Activated naive CD8-positive, alpha-beta T cell treated with anti-CD3 and anti-CD28 coated beads for 36 hours (primary cell): ENCODE measurements at places on chromosomes 6 and 20. TPM values are rescaled to one million over a fixed set of nuclear protein-coding genes. Genes with fewer than 3 reads are reported as not detected.

DNA sequence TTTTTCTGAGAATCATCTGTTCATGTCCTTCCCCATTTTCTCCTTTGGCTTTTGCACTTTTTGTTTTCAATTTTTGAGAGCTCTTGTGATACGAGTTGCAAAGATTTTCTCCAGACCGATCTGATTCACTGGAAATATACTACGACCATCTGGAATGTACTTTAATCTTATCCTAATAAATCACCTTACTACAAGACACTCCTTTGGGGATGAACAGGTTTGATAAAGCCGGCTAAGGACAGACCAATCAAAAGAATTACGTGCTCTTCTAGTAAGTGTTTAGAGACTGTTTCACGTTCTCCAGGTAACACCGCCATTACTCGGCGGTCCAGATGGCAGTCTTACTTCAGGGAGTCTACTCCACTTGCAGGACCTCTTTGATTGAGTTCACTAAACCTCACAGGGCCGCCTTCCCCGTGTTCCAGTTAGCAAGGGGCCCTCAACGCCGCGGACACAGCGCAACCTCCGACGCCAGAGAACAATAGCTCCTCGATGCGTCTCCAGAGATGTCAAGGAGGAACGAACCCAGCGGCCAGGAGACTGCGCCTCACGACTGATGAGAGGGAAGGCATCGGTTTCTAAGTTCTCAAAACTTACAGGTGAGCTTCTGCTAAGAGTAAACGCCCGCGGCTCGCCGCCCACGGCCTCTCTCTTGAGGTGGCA lies 920 bp upstream of the WTAP start:
- H3K27ac ChIP-seq = peak overlapping the region; percentile 99
- DNase-seq = no peak
- peak overlapping the region; percentile 97 for H3K4me3 ChIP-seq
- no peaks in the 10 kb centered on the region for H3K27me3 ChIP-seq
- H3K4me1 ChIP-seq = peaks cover 32% of the 10 kb centered on the region

- H3K27me3 ChIP-seq = no peaks in the 10 kb centered on the region
- no peak overlapping the region for H3K4me3 ChIP-seq
- H3K36me3 ChIP-seq = peaks cover 11% of the 10 kb centered on the region
- no peak overlapping the region for H3K27ac ChIP-seq
Measured at GRCh38 chr6:42210551-42210950, 7.1 kb downstream of the MRPS10 start.

DNA sequence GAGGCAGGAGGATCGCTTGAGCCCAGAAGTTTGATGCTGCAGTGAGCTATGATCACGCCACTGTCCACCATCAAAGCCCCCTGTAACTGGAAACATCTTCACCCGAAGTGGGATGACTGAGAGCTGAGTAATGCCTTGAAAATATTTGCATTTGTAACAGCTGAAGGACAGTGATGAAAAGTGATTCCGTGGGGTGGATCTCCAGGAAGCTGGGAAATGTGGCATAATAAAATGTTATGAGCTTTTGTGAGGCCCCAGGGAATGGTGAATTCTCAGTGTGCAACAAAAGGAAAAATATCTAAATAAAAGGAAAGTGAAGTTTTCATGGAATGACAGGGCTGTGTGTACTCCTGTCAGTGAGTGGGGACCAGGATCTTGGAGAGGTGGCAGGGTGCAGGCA lies 92.0 kb downstream of the JAG1 start:
- DNase-seq = no peak
- H3K36me3 ChIP-seq = peaks cover 15% of the 10 kb centered on the region
- no peak overlapping the region for H3K4me3 ChIP-seq
- no peaks in the 10 kb centered on the region for H3K27me3 ChIP-seq
- H3K4me1 ChIP-seq = peaks cover 10% of the 10 kb centered on the region

C6orf118 gene
- not detected for total RNA-seq

PNLDC1 gene
- total RNA-seq = not detected

RIPPLY2 gene
- total RNA-seq = not detected

GABRR1 gene
- total RNA-seq = not detected
